Activated CD4-positive, CD25-positive, alpha-beta regulatory T cell treated with anti-CD3 and anti-CD28 coated beads, Interleukin-2, amount 50 U/mL, for 24 hours (primary cell): ENCODE measurements at places on chromosomes 5 and 9.
A peak's percentile ranks its signal among the peaks of the same experiment; 100 is the strongest.

DNA sequence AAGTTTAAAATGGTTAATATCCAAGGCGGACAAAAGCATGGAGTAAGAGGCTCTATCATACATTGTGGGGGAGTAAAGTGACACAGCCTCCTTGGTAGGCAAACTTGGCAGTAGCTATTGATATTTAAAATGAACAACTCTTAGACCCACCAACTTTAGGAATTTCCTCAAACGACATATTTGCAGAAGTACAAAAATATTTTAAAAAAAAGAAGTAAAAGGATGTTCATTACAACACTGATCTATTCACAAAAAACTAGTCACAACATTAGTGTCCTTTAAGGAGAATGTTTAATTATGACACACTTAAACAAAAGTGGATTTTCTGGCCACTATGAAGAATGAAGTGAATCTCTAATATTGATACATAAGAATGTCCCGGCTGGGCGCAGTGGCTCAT, 1.7 kb downstream of the ALG2 start:
- ATAC-seq: no peak

DNA sequence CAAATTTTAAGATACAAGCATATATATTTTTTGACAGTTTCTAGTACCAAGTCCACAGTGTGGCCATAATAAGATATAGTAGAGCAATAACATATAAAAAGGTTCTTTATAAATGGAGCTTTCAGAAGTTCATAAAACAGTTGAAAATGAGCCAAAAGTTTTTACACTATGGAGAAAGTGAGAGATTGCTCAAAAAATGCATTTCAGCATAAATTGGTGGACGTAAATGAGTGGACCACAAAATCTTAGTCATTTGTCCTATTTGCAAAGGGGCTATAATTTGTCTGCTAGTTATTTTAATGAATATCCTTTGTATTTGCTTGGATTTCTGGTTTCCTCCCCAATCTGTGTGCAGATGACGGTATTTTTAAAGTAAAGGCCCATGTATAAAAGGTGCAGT, 159.4 kb upstream of the DAP start:
- no peak for ATAC-seq

GRCh38 chr9:34362614-34363214, 14.0 kb downstream of the MYORG start:
- ATAC-seq: no peak

GRCh38 chr5:54363669-54364068, 53.3 kb upstream of the ARL15 start:
- no peak for ATAC-seq

- no peak for ATAC-seq
Observed at GRCh38 chr9:15711531-15711930, 158.7 kb downstream of the CCDC171 start.

- no peak for ATAC-seq
Observed at GRCh38 chr9:89609426-89610006, 4.7 kb downstream of the GADD45G start.

DNA sequence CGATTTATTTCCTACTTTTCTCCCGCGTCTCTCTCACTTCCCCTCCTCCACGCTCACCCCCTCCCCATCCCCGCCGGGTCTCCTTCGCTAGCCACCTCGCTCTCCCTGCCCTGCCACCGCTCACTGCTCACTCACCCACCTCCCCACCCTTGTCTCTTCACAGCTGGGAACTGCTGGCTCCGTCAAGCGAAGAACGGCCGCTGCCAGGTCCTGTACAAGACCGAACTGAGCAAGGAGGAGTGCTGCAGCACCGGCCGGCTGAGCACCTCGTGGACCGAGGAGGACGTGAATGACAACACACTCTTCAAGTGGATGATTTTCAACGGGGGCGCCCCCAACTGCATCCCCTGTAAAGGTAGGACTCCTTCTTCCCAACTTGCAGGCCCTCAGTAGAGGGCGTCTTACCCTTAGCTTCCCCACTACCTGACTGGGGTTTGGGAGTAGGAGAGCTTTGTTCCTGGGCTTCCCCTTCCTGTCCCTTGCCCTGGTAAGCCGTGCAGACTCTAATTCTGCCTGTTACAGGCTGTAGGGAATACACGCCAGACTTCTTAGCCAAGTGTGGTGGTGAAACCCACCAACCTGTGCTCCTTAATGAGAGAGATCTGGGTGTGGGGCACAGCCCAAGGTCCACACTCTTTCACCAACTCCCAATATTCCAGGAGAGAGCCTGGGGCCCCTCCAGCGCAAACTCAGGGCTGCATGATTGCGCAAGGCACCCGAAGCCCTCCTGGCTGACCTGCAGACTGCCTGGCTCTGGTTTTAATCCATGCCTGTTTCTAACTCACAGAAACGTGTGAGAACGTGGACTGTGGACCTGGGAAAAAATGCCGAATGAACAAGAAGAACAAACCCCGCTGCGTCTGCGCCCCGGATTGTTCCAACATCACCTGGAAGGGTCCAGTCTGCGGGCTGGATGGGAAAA, 2.5 kb downstream of the FST start:
- peak; percentile 17 for ATAC-seq

GRCh38 chr9:135487281-135488012, 7.9 kb downstream of the PPP1R26 start:
- ATAC-seq: no peak

GRCh38 chr9:93223260-93224180, 39.6 kb downstream of the WNK2 start:
- ATAC-seq: no peak

DNA sequence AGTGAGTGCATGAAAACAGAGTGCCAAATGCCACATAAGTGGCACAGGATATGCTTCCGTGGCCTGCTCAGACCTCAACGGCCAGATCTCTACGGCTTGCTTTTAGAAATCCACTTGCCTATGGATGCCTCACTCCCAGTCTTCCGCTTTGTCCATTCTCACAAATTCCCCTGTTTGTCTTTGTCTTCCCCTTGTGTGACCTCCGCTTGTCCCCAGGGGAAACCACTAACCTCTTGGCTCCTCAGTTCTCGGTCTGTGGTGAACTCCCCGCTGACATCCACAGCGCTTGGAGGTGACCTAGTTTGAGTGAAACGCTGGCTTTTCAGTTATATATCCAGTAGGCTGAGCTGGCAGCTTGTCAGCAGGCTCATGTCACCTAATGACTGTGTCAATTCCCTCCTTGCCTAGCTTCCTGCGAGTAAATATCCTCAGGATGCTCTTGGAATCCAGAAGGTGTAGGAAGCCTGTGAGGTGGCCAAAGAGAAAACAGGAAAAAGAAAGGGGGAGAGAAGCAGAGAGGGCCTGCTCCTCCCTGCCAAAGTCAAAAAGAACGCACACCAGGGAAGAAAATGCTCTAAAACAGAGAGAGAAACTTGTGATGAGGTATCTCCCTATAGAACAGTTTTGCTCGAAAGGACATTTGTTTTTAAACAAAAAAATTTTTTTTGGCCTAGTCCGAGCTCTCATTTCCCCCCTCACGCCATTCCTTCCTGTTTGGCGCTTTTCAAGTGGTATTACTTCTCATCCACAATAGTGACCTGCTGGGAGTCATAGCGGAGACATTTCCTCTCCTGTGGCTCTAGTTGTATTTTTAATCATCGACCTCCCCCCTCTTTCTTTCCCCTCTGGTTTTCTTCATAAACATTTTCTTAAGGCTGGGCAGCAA, 101.6 kb upstream of the SPRY4 start:
- no peak for ATAC-seq

DNA sequence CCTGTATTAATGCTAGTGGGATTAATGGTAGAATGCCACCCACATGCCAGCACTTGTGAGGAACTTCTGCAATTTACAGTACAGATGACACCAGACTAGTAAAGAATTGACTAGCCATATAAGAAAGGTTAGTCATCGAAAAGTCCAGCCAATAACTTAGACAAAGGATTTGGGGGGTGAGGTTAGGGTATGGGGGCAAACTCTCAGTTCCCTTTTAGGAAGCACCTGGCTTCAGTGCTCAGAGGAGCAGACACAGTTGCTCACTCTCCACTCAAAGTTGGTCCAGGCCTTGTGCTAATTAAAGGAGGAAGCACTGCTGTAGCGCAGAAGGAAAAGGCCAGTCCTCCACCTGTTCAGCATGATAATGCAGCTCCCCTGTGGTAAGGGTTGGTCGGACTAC, 25.2 kb downstream of the TGFBR1 start:
- peak; percentile 51 for ATAC-seq

DNA sequence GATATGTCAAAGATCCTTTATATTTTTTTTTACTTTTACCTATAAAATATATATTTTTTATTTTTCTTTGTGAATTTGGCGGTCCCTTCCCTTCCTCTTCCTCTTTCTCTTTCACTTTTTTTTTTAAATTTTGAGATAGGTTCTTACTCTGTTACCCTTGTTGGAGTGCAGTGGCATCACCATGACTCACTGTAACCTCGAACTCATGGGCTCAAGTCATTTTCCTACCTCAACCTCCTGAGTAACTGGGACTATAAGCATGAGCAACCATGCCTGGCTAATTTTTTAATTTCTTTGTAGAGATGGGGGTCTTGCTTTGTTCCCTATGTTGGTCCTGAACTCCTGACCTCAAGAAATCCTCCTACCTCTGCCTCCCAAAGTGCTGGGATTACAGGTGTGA, 258.0 kb upstream of the CLINT1 start:
- ATAC-seq: no peak

DNA sequence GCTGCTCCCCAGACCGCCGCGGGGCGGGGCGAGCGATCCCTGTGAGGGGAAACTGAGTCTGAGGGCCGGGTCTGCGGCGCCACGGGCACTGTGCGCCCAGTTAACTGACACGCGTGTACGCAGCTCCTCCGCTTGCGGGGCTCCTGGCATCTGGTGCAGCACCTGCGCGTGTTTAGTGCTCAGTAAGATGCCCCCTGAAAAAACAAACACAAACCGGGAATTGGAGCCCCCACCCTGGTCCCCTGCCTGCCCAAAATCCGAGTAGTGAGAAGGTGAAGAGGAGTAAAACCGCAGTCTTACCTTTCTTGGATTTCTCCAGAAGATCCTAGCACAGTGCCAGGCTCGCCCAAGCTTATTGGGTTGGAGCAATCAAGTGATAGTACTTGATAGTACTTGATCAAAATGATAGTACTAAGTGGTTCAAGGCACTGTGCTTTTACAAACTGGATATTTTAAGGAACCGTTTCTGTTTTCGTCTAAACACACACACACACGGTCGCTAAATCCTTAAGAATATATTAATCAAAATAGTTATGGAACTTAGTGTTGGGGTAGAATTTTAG, 2.7 kb upstream of the TRAF1 start:
- no peak for ATAC-seq

GRCh38 chr9:22817181-22817580, 370.6 kb downstream of the DMRTA1 start:
- ATAC-seq: no peak
